ENCODE measurements at places on chromosomes 12 and 14. TPM values are rescaled to one million over a fixed set of nuclear protein-coding genes. Genes with fewer than 3 reads are reported as not detected.

DNA sequence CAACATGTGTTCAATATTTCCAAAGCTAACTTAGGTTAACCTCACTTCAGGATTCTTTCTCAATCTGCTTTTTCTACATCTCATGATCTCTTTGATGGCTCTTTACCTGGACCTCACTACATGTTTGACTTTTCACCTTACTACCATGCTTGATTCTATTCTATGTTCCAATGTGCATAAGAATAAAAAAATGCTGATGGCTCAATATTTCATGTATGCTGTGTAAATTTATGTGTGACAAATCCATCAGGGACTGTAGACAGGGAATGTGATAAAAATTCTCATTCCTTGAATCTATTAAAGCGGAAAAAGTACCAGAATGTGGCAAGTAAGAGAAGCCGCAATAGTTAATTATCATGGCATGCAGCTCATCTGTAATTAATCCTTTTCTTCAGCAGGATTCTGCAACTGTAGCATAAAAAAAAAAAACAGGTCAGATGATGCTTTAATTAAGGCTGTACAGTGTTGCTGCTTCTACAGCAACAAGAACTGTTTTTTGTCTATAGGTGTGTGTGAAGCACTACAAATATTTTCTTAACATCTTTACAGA, 276.9 kb upstream of the PRKD1 start:
- H3K4me3 ChIP-seq, result no peak overlapping the region
- H3K27ac ChIP-seq, result no peak overlapping the region
- no peaks in the 10 kb centered on the region for H3K36me3 ChIP-seq
- no peaks in the 10 kb centered on the region for H3K4me1 ChIP-seq
- no peaks in the 10 kb centered on the region for H3K27me3 ChIP-seq
- no peak for DNase-seq

DNA sequence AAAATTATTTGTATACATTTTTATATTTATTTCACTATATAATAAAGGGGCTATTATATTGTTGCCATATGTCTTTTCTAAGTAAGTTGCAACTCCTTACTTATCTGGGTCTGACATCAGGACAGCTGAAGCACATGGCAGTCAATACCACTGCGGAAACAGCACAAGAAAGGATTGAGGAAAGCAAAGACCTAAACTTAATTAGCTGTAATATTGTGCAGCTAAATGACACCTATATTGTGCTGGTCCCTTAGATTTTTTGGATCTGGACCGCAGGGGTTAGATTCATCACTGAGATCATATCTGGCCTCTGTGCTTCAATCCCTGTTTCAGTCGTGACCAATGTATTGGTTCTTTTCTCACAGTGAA, 359.6 kb upstream of the DIO2 start:
- H3K27ac ChIP-seq, result no peak overlapping the region
- H3K4me3 ChIP-seq, result no peak overlapping the region
- H3K36me3 ChIP-seq, result no peaks in the 10 kb centered on the region

DNA sequence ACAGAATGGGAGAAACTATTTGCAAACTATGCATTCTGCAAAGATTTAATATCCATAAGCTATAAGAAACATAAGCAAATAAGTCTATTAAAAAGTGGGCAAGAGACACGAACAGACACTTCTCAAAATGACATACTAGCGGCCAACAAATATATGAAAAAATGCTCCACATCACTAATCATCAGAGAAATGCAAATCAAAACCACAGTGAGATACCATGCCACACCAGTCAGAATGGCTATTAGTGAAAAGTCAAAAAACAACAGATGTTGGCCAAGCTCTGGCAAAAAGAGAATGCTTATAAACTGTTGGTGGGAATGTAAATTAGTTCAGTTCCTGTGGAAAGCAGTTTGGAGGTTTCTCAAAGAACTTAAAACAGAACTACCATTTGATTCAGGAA, 121.3 kb downstream of the KCNMB4 start:
- H3K27me3 ChIP-seq, result no peaks in the 10 kb centered on the region
- H3K4me1 ChIP-seq, result no peaks in the 10 kb centered on the region
- DNase-seq, result no peak
- no peaks in the 10 kb centered on the region for H3K36me3 ChIP-seq
- no peak overlapping the region for H3K27ac ChIP-seq

- H3K27me3 ChIP-seq, result no peaks in the 10 kb centered on the region
- no peak for DNase-seq
- peaks cover 15% of the 10 kb centered on the region for H3K4me1 ChIP-seq
- no peak overlapping the region for H3K4me3 ChIP-seq
- no peak overlapping the region for H3K27ac ChIP-seq
Observed at GRCh38 chr14:91870001-91870400, 2.7 kb upstream of the TC2N start.

DNA sequence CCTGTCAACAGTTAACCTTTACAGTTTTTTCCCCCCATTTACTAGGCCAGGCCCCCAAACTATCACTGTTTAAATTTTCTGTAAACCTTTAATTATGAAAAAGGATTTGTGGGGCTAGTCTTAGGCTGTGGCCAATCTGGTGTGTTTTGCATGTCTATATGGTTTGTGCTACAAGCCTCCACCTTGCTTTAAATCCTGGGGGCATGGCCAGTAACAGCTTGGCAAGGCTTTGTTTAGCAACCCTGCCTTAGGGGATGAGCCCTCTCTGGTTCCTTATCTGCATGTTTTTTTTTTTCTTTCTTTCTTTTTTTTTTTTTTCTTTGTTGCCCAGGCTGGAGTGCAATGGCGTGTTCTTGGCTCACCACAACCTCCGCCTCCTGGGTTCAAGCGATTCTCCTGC, 102.7 kb downstream of the KCNMB4 start:
- H3K27me3 ChIP-seq, result no peaks in the 10 kb centered on the region
- no peak overlapping the region for H3K27ac ChIP-seq
- H3K36me3 ChIP-seq, result no peaks in the 10 kb centered on the region
- no peak for DNase-seq

Gene TPPP2
- not detected for total RNA-seq

DNA sequence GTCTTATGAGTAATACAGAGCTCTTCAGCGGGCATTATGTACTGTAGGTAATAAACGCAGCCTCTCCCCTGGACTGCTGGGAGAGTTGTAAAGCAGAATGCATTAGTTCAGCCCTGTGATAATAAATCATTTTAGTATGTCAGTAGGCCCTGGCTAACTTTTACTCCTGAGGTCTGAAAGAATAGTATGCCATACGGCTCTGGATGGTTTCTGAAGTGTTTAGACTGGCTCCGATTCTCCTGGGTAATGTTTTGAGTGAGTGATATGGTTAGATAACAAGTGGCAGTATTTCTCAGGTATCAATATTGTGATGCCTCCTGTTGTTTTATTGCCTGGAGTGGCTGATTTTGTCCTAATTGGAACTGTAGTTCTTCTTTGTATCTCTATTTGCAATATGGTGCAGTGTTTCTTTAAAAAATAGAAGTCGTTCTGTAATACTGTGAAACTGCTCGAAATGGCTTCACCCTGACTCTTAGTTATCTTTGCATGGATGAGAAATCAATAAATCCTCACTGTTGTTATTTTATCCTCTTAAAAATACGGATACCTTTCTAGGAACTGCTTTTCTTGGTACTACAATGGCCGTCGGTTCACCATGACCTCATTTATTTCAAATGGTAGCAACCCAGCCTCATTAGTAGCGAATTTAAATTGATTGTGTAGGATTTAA, 100.2 kb downstream of the PDZRN4 start:
- H3K4me3 ChIP-seq, result no peak overlapping the region
- no peak for DNase-seq
- no peaks in the 10 kb centered on the region for H3K27me3 ChIP-seq
- no peak overlapping the region for H3K27ac ChIP-seq
- no peaks in the 10 kb centered on the region for H3K36me3 ChIP-seq

DNA sequence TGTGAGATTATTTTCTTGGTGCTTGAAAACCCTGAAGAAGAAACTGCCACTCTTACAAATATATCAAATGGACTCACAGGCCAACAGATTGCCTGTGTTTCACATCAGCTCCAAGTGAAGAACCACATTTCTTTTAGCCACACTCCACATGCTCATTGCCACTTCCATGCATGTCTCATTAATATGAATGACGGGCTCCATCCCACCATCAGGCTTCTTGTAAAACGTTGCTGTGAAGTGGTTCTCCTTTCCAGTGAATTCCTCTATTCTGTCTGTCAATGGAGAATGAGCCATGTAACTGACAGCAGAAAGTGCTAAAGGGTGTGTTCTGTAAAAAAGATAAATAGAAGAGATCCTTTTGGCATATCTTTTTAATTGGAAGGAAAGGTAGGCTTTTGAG, 188.2 kb upstream of the RMST start:
- no peaks in the 10 kb centered on the region for H3K36me3 ChIP-seq
- H3K4me3 ChIP-seq, result no peak overlapping the region
- H3K4me1 ChIP-seq, result no peaks in the 10 kb centered on the region
- no peak for DNase-seq
- no peak overlapping the region for H3K27ac ChIP-seq
- no peaks in the 10 kb centered on the region for H3K27me3 ChIP-seq

GRCh38 chr14:94600148-94600545, 12.0 kb upstream of the SERPINA3 start:
- H3K27me3 ChIP-seq, result no peaks in the 10 kb centered on the region
- no peak overlapping the region for H3K4me3 ChIP-seq
- peak overlapping the region; percentile 83 for H3K27ac ChIP-seq
- H3K4me1 ChIP-seq, result peaks cover 53% of the 10 kb centered on the region

GRCh38 chr14:39467889-39468524, 35.8 kb upstream of the FBXO33 start:
- no peaks in the 10 kb centered on the region for H3K27me3 ChIP-seq
- DNase-seq, result no peak
- no peaks in the 10 kb centered on the region for H3K4me1 ChIP-seq
- no peaks in the 10 kb centered on the region for H3K36me3 ChIP-seq

DNA sequence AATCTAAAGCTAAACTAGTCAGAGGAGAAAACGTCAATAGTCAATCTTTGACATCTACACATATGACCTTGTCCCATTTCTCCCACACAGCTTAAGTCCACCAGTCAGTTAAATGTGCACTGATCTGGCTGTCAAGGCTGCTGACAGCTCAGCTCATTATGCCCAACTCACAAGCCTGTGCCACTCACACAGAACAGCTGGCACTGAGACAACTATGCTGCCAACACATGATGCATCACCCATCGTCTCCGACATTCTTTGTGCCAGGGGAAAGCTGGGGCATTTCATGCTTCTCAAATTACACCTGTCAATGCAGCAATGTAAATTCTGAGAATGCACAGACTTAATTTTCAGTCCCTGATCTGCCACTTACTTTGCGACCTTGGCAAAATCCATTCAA, 25.3 kb downstream of the GNS start:
- no peak overlapping the region for H3K27ac ChIP-seq
- H3K4me1 ChIP-seq, result peaks cover 17% of the 10 kb centered on the region
- H3K4me3 ChIP-seq, result no peak overlapping the region

DNA sequence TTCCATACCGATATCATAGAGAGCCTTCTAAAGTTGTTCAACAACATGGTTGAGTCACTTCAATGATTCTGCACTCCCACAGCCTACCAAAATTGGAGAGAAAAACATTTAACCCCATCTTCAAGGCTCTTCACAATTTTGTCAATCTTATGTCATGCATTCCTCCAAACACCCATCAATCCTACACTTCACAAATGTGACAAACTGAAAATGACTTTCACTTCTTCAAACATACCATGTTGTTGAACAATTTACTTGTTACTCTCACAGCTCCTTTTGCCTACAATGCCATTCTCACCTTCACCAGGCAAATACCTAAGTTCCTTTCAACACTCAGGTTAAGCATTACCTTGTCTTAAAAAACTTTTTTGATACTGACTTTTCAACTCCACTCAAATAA, 88.0 kb downstream of the OSBPL8 start:
- H3K27me3 ChIP-seq, result no peaks in the 10 kb centered on the region
- no peak overlapping the region for H3K4me3 ChIP-seq
- no peaks in the 10 kb centered on the region for H3K4me1 ChIP-seq

- H3K27me3 ChIP-seq, result no peaks in the 10 kb centered on the region
- no peak overlapping the region for H3K27ac ChIP-seq
- DNase-seq, result no peak
- no peak overlapping the region for H3K4me3 ChIP-seq
Observed at GRCh38 chr14:80787876-80788275, 153.7 kb downstream of the CEP128 start.

Gene AKAP3
- not detected for total RNA-seq

All from vagina (tissue), 2 donors.